HuH-7 (cell line): ENCODE measurements at places on chromosomes 13 and 19.

GRCh38 chr13:83618966-83619365 lies 263.3 kb downstream of the SLITRK1 start:
- DNase-seq: no peak

DNA sequence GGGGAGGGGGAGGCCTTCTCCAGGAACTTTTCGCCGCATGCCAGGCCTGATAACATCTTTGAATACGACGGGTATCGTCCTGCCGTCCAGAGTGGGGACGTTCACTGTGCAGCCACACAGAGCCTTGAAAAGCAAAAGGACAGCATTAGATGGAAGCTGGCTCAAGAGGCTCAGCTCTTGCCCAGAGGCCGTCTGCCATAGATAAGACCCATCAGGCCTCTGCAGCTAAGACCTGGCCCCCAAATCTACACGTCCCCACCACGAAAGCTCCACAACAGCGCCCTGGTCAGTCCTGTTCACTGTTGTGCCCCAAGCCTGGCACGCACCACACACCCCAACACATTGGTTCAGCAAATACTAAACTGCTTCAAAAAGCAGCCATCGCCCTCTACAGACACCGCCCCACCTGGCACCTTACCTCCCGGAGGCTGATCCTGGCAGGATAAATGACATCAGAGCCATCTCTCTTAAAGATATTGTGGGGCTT lies 2.1 kb downstream of the DNAJB1 start:
- no peak for DNase-seq

DNA sequence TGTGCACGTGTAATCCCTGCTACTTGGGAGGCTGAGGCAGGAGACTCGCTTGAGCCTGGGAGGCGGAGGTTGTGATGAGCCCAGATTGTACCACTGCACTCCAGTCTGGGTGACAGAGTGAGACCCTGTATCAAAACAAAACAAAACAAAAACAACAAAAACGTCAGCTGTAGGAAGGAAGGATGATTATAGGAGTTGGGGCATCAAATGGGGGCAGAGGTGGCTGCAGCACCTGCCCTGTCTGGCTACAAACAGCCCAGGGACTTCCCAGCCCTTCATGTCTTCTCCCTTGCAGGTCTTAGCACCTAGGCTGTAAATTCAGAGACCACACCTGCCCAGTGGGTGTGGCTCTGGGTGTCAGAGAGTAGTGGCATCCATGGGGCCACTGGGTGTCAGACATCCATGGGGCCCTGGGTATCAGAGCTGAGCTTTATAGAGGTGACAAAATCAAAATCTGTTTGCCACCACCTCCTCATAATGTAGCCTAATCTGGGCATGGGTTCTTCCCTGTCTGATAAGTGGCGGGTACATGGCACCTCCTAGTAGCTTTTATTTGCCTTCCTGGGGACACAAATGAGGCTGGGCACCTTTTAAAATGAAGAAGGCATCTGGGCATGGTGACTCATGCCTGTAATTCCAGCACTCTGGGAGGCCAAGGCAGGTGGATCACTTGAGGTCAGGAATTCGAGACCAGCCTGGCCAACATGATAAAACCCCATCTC lies 4.7 kb upstream of the B3GNT3 start:
- DNase-seq: no peak

GRCh38 chr13:98174307-98174706 lies 2.8 kb downstream of the RNF113B start:
- DNase-seq: no peak

GRCh38 chr13:113975416-113975815 lies 1.5 kb upstream of the C13orf46 start:
- DNase-seq: no peak

DNA sequence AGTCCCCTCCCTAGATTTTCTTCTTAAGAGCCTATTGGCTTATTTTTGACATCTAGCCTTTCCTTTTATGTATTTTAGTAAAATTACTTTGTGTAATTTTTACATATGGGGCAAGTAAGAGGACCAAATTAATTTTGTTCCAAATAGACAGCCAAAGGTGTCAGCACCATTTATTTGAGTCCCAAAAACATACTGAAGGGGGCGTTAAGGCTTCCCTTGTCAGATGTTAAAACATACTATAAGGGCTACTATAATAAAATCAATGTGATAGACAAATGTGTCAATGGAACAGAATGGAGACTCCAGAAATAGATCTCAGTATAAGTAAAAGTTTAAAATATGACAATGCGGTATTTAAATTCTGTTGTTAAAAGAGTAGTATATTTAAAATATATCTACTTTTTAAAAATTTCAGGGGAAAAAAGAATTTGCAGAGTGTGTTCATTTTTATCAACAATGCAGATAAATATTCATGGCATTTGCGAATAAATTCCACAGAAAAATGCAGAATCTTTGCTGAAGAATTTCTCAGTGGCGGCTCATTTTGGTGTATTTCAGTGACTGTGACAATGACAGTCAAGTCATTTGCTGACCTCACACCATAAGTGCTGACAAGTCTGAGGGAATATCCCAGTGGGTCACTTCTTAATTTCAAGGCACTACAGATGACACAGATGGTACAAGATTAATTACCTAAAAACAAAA lies 133.7 kb downstream of the MTUS2 start:
- DNase-seq: no peak

DNA sequence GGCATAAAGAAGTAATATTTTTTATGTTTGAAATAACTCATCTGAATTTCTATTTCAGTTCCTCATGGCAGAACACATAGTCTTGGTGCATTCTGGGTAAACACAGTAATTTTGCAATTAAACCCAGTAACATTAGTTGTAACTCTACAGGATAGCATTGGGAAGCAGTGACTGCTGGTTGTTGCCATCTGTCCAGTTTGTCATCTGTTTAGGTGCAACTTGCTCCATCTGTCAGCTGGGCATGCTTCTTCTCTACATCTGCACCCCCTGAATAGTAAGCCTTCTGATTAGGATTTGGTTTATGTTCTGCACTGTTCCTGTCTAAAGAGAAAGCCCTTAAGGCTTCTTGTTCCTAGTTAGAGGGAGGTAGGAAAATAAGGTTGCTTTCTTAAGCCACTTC lies 63.5 kb upstream of the CSNK1A1L start:
- no peak for DNase-seq

GRCh38 chr13:104321756-104322155 lies 1255.5 kb upstream of the SLC10A2 start:
- no peak for DNase-seq
